ENCODE measurements at places on chromosomes 16 and 17. TPM values are rescaled to one million over a fixed set of nuclear protein-coding genes. Genes with fewer than 3 reads are reported as not detected.

GRCh38 chr16:59274141-59274540, 540.0 kb upstream of the GOT2 start:
- no peak for DNase-seq

VMO1 gene
- polyA plus RNA-seq = 0.74 TPM

OTOP3 gene
- polyA plus RNA-seq = not detected

GRCh38 chr17:32495359-32496231, 8.8 kb downstream of the CDK5R1 start:
- no peak for DNase-seq

USP6 gene
- polyA plus RNA-seq = 2.4 TPM

DNA sequence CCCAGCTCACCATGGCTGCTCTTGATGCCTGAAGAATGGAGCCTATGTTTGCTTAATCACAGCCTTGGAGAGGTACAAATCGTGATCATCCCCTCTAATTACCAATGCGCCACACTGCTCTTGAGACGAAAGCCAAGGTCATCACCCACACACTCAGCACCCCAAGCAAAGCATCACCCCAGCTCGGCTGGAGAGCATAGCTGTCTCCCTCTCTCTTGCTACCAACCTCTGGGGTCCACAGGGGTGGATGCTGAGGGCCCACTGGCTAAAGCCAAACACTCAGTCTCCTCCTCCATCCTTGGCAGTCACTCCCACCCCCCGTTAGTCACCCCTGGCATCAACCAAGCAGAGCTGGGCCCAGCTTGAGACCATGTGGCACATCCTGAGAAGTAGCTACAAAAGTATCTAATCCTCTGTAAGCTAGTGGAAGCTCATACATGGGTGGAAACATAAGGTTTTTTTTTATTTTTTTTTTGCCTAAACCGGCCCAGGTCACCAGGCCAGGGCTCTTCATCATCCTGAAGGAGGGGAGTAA, 44.8 kb downstream of the PIMREG start:
- no peak for DNase-seq

- no peak for DNase-seq
Measured at GRCh38 chr17:13925579-13925978, 143.7 kb upstream of the COX10 start.

DNA sequence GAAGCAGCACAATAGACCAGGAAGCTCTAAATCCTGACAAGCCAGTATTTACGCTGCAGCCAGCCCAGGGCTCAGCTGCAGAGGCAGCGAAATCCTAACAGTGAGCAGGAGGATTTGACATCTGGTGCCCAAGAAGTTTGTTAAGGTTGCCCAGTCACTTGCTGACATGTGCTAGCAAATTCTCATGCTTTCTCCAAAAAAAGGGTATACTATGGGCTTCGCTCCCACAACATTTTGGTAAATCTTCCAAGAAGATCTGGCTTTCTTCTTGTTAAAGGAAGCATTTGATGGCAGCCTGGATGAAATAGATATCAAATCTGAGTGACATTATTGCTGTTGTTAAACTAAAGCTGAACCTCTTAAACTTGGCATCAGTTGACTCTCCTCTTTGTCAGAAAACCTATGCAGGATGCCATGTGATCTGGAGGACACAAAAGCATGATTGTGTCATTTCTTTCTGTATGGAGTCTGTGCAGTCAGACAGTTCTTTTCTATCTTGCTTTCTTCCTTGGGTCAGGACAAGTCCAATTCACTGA, 949.7 kb upstream of the RBFOX1 start:
- no peak for DNase-seq

- DNase-seq = no peak
Measured at GRCh38 chr16:83470416-83470815, 337.4 kb upstream of the HSBP1 start.

GRCh38 chr16:30357715-30358576, 2.8 kb upstream of the CD2BP2 start:
- no peak for DNase-seq

- DNase-seq = no peak
Measured at GRCh38 chr17:42365136-42365535, 23.1 kb downstream of the STAT3 start.

GRCh38 chr17:81379523-81379942, 15.7 kb upstream of the BAHCC1 start:
- DNase-seq = no peak

CHST4 gene
- polyA plus RNA-seq = 0.27 TPM

DNA sequence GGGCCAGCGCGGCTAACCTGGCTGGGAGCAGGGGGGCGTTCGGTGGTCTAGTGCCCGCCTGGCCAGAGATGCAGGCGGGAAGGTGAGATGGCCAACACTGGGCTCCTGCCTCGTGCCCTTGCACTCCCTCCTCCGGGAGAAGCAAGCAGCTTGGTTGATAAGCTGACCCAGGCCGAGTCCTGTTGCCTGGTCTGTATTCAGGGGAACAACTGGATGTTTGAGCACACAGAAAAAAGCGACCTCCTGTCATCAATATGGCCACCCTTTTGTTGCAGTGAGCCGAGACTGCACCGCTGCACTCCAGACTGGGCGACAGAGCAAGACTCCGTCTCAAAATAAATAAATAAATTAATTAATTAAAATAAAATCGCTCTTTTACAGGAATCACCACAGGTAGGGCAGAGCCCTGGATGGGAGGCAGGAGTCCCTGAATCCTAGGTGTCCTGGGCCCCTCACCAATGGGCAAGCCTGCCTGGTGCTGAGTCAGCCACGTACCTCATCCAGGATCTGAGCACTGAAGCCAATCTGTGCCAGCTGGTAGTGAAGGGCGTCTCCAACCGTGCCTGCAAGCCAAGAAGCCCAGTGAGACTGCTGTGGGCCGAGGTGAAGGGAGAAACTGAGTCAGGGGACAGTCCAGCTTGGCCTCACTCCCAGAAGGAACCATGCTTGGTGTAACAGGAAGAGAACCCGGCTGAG, 31.8 kb downstream of the HASPIN start:
- DNase-seq = no peak

GRCh38 chr16:14289692-14290340, 218.7 kb downstream of the MRTFB start:
- DNase-seq = no peak

C16orf46 gene
- 1.9 TPM for polyA plus RNA-seq

GRCh38 chr17:36705874-36706731, 104.7 kb downstream of the MRM1 start:
- no peak for DNase-seq

SLC25A19 gene
- 7.3 TPM for polyA plus RNA-seq

ENPP7 gene
- 6.5 TPM for polyA plus RNA-seq

GRCh38 chr17:81173762-81174155, 7.7 kb upstream of the AATK start:
- DNase-seq = no peak

All from left renal cortex interstitium (tissue), 4 donors.